ENCODE measurements at places on chromosomes 1 and 21. TPM values are rescaled to one million over a fixed set of nuclear protein-coding genes. Genes with fewer than 3 reads are reported as not detected.

The FLG2 gene
- not detected for total RNA-seq

The HTR6 gene
- total RNA-seq = 0.19 TPM

The TNFRSF8 gene
- 0.13 TPM for total RNA-seq

The C1orf185 gene
- total RNA-seq = not detected

The BARHL2 gene
- total RNA-seq = not detected

The ZNF669 gene
- 4.7 TPM for total RNA-seq

The HAPLN2 gene
- 0.09 TPM for total RNA-seq

The ACBD6 gene
- 52.9 TPM for total RNA-seq

The CHIA gene
- total RNA-seq = not detected

The BTG3 gene
- total RNA-seq = 22.6 TPM

The GBP7 gene
- not detected for total RNA-seq
